ENCODE measurements at places on chromosomes 5 and 9.

GRCh38 chr9:127923046-127923445 lies 6.2 kb upstream of the ST6GALNAC4 start:
- no peak for ATAC-seq

- no peak for ATAC-seq
Observed at GRCh38 chr5:17302106-17302505, 84.7 kb downstream of the BASP1 start.

DNA sequence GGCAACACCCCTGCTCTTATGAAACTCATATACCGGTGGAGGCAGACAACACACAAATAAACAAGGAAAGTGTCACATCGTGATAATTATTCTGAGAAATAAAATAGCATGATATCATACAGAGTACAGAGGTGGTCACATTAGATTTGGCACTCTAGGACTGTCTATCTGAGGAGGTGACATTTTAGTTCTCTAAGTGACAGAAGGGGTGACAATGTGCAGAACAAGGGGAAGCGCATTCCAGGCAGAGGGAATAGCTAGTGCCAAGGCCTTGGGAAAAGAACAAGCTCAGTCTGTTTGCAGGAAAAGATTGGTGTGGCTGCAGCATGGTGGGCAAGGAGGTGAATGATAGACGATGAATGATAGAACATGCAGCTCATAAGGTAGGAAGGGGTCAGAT lies 12.7 kb upstream of the IRF1 start:
- ATAC-seq, result no peak

GRCh38 chr9:36158917-36159316 lies 10.3 kb upstream of the CCIN start:
- ATAC-seq, result no peak

- ATAC-seq, result no peak
Observed at GRCh38 chr9:79257790-79258351, 313.9 kb upstream of the TLE4 start.

- peak; percentile 55 for ATAC-seq
Observed at GRCh38 chr5:10874541-10874940, 113.5 kb upstream of the DAP start.

- no peak for ATAC-seq
Observed at GRCh38 chr9:74784506-74784905, 103.2 kb downstream of the TRPM6 start.

GRCh38 chr5:67195406-67196275 lies 958 bp downstream of the CD180 start:
- no peak for ATAC-seq

DNA sequence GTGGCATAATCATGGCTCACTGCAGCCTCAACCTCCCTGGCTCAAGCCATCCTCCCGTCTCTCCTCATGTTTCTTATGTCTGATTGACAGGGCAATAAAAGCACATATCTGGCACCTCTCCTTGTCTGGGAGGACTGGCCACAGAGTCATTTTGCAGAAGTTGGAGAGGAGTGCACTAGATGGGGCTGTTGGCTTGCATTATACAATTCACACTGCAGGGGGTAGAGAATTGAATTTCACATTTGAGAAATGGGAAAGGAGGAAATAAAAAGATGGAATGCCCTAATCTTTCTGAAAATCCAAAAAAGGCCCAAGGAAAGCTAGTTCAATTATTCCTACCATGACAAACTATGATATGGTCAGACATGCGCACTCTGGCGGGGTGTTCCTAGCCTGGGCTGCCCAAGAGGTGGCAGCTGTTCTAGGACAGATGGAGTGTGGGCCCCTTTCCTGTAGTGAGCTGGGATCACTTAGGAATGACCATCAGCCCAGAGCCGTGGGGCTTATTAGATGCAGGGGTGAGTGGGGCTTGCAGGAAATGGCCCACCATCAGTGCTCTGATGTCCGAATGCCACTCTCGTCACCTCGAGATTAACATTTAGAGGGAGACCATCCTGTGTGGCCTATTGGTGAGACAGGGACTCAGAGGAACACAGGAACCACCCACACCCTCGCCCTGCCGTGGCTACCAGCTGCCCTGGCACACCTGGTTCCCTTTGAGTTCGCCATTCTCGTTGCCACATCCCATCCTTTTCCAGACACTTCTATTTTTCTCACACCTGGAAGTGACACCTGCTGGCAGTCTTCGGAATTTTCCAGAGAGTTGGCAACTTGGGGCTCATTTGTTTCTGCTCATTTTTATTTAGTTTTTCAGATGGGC lies 21.8 kb upstream of the ANKRD18A start:
- ATAC-seq, result no peak
